Heart left ventricle (tissue), 16 donors: ENCODE measurements at places on chromosomes 3 and 15. TPM values are rescaled to one million over a fixed set of nuclear protein-coding genes. Genes with fewer than 3 reads are reported as not detected.

The THAP10 gene
- total RNA-seq = 5.7 TPM

The AADAC gene
- not detected for total RNA-seq

The ALS2CL gene
- 40.7 TPM for total RNA-seq

The LYSMD4 gene
- 8.3 TPM for total RNA-seq

The C3orf80 gene
- 0.10 TPM for total RNA-seq

- DNase-seq = no peak
These were observed 13.2 kb downstream of the USP13 start for GRCh38 chr3:179666030-179666429.

- DNase-seq = no peak
These were observed 727.8 kb downstream of the NLGN1 start for GRCh38 chr3:174125267-174125824.

DNA sequence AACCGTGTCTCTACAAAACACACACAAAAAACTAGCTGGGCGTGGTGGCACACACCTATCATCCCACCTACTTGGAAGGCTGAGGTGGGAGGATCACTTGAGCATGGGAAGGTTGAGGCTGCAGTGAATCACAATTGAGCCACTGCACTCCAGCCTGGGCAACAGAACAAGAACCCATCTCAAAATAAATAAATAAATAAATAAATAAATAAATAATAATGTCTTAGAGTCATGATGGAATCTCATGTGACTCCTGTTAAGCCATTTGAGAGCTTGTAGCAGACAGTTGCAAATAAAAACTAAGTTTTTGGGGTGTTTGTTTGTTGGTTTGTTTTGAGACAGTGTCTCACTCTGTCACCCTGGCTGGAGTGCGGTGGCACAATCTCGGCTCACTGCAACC lies 33.2 kb downstream of the SLC12A1 start:
- no peak for DNase-seq

GRCh38 chr3:541062-541801 lies 344.7 kb downstream of the CHL1 start:
- DNase-seq = no peak

DNA sequence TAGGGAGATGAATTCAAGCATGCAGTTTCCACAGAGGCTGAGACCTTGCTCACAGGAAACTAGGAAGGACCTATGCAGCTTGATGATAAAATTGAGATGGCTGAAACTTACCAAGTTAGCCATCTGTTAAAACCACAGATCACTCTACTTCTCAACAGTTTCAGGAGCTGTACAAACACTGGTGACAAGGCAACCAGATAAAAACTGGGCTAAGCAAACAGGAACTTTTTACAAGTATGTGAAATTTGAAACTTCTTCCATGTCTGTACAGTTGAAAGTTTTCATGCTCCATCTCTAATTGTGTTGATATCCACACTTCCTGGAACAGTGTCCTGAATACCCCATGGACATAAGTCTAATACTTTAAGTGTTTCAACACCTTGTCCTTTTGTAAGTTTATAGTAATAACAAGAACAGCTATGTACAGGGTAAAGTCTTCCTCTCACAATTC lies 78.2 kb downstream of the FAIM start:
- no peak for DNase-seq

DNA sequence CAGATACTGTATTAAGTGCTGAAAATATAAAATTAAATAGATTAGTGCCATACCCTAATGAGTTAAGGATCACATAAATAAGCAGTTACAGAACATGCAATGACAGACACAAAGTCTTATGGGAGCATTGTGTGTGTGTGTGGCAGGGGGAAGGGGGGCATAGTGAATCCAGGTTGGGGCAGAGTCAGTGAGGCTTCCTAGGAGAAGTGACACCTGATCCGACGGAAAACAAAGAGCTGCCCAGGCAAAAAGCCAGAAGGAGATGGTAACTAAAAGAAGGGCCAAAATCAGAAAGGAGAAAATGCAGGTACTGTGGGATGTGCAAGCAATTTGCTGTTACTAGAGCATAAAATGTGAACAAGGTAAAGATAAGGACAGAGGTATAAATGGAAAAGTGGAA lies 80.1 kb upstream of the CHRM5 start:
- DNase-seq = no peak

GRCh38 chr3:174505266-174505665 lies 353.9 kb upstream of the NAALADL2 start:
- no peak for DNase-seq

DNA sequence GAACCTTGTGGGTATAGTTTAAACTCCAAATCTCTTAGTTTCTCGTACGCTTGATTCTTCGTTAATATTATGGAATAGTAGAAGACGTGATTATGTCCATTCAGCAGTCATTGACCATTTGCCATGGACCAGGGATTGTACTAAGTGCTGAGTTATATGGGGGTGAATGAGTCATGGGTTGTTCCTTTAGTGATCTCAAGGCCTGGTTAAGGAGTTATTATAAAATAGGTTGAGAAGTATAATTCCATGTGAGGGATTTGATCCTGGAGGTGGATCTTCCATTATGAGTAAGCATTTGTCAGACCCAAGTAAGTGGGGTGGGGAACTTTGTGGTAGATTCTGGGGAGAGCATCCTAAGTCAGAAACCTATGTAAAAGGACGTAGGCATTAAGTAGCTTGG lies 15.4 kb downstream of the NR2C2 start:
- DNase-seq = no peak
